ENCODE measurements at places on chromosomes 1 and 21.

DNA sequence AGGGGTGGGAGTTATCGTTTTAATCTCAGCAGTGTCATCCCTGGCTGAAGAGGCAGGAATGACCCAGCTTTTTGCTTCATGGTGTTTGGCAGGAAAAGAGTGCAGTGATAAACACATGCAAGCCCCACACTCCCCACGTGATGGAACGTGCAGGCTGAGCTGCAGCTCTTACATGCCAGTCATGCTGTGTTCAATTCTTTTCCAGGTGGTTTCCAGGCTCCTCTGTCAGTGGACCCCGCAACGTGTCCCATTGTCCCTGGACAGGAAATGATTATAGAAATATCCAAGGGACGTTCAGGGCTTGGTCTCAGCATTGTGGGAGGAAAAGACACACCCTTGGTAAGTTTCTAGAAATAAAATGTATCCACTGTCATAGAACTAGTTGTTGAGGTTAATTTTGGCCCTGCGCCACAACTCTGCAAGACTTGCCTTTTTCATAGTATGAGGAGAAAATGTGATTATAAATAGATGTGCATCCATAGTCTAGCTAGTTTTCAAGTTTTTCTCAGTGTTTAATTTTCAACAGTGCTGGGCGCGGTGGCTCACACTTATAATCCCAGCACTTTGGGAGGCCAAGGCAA lies 110.2 kb upstream of the L1TD1 start:
- no peak for DNase-seq

GRCh38 chr1:19438516-19439195 lies 46.7 kb downstream of the CAPZB start:
- DNase-seq, result no peak

DNA sequence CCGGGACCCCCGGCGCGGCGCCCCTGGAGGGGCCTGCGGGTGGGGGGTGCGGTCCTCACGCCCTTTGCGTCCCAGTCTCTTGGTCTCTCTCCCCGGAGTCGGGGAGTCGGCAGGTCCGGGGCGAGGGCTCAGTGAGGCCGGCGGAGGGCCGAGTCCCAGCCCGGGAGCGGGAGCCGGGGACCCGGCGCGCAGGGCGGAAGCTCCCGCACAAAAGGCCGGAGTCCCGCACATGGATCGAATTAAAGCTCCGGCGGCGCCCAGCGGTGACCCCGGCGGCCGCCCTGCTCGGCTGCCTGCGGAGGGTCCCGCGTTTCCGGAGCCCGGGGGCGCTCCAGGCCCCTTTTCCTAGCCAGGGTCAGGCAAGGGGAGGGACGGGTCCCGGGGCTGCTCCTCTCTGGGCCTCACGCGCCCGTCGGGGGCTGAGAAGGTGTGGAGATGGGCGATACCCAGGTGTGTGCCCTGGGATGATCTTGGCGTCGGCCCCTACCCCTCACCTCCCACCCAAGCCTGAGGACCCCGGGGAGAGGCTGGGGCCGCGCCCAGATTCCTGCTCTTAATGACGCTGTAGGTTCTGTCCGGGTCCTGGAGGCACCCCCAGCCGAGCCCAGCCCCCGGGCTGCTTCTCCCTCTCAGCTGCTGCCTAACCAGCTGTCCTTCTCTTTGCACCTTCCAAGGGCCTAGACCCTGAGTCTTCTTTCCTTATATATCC lies 512 bp downstream of the FBLIM1 start:
- no peak for DNase-seq

- no peak for DNase-seq
Observed at GRCh38 chr21:46213620-46214286, 14.8 kb downstream of the LSS start.

DNA sequence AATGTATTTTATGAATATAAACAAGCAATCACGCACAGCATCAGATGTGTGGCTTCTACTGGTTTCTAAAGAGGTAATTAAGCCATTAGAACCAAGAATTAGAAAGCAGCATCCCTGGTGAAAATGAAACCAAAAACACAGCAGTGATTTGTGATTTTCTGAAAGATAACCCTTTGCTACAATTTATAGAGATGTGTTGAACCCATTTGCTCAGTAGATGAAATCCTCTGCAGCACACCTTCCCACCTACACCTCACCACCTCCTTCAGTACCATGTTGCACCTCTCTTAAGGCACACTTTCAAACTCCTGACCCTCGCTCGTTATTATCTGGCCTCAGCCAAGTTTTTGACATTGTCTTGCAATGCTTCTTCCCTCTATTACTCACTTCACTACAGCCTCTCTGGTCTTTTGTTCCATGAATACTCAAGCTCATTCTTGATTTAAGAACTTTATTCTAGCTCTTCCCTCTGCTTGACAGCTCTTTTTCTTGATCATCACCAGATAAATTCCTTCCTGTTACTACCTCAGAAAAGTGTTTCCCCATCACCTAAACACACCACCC lies 38.6 kb downstream of the NSL1 start:
- DNase-seq, result no peak

DNA sequence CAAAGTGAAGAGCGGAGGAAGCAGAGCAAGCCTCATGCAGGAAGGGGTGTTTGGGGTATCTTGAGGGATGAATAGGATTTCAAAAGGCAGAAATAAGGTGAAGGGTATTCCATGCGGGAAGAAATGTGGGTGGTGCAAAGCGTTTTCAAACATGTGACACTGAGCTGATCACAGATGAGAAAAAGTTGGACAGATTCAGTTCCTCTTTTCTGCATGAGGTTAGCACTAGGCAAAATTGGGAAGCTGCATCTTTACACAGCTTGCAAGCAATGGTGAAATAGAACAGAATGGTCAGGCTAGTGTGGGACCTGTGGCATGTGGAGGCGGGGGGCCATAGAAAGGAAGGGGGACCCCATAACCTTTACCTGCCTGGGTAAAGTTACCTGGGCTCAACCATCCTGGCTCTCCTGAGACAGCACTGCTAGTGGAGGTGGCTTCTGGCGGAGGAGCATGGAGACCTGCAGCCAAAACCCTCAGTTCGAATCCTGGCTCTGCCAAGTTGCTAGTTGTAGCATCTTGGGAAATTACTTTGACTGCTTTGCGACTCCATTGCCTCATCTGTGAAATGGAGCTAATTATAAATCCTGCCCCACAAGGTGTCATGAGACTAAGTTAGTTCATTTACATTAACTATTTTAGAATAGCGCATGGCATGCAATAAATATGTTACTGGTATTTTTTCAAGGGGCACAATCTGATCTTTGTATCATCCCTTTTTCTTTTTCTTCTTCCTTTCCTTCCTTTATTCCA lies 16.4 kb downstream of the KCNA10 start:
- no peak for DNase-seq

GRCh38 chr1:204574865-204575163 lies 58.6 kb downstream of the MDM4 start:
- DNase-seq, result no peak

- no peak for DNase-seq
Observed at GRCh38 chr1:10108134-10108663, 75.4 kb downstream of the UBE4B start.

GRCh38 chr21:44858791-44859190 lies 14.7 kb downstream of the PTTG1IP start:
- DNase-seq, result no peak

DNA sequence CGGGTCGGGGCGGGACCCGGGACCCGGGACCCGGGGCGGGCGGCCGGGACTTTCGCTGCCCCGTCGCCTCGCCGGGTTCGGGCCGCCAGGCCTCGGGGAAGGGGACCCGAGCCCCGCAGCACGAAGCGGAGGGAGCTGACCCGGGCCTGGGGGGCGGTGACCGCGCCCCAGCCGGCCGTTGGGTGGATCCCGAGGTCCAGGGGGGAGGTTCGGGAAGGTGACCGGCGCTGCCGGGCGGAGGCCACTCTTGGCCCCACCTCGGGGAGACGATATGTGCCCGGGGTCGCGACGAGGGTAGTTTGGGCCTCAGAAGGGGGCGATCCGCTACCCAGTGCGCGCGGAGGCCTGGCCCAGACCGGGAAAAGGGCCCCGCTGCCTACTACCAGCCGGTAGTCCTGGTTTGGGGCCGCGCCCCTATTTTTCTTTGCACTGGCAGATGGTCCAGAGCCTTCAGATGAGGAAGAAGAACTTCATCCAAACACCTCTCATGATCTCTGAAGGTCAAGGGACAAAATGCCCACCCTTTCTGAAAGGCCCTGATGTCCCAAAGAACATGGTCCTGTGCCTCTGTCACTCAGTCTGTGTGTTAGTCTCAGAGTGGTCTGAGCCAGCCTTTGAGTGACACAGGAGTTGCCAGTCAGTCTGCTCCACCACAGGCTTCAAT lies 766 bp downstream of the AGO4 start:
- DNase-seq, result peak; percentile 17

DNA sequence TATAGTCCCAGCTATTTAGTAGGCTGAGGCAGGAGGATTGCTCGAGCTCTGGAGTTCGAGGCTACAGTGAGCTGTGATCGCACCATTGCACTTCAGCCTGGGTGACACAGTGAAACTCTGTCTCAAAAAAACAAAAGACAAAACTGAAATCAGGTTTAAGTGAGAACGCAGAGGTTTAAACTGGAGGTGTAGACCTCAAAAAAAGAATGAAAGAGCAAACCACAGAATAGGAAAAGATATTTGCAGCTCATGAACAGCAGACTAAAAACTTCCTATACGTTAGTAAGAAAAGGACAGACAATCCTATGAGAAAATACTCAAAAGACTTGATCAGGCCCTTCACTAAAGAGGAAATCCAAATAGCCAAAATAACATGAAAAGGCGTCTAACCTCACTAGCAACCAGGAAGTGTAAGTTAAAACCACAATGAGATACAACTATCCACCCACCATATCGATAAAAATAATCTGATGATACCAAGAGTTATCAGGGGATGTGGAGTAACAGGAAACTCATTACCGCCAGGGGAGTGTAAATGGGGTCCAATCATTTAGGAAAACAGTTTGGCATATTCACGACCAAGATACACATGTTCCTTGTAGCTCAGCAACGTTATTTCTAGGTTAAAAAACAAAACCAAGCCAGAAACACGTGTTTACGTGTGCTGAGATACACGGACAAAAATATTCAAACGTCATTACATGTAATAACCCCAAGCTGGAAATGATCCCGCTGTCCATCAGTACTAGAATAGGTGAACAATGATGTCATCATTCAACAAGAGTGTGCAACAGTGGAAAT lies 9.8 kb downstream of the TNFRSF9 start:
- no peak for DNase-seq

DNA sequence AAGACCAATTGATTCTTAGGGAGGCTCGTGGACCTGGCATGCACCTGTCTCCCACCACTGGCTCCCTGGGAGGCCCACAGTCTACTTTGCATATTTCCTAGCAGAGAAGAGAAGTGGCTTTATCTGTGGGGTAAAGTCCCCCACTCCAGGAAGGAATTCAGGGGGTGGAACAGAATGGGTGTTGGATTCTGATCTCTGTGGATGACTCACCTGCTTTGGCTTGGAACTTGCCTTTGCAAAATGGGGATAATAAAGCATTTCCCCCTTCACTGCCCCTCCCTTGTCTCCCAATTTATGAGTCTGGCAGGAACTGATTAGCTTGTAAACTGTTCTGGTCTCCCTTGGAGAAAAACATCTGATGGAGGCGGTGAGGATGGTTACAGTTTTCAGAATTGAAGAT lies 21.2 kb upstream of the OTUD3 start:
- no peak for DNase-seq

- peak; percentile 55 for DNase-seq
Observed at GRCh38 chr1:224430511-224431113, 4.0 kb downstream of the WDR26 start.

DNA sequence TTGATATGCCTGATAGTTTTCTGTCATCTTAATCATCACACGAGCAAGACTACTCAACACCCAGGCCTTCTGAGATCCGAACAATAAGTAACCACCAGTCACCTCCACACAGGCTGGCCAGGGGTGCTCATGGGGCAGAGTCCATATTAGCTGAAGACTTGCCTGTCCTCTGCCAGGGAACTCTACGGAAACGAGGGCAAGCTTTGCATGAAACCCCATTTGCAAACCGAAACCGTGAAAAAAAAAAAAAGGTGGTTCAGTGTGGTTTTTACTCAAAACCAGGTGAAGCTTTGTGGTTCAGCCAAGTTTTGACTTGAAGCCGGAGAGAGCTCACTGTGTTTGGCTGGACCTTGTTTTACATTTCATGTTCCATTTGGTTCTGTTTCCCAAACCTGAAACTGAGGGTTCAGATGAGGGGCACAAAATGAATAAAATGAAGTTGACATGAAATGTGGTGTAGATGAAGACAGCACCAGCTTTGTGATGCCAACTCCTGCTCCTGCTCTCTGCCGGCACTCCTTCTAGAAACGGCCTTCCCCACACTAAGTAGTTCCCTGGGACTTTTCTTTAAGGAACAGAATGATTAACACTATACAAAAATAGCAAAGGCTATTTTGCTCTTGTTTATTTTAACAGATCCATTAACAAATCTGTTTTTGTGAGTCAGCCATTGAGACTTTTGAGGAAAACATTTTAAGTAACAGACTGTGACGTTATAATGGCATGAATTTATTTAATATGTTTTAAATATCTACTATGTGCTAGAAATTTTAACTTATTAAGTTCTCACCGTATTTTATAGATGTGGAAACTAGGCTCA lies 74.7 kb downstream of the RUNX1 start:
- DNase-seq, result peak; percentile 46

DNA sequence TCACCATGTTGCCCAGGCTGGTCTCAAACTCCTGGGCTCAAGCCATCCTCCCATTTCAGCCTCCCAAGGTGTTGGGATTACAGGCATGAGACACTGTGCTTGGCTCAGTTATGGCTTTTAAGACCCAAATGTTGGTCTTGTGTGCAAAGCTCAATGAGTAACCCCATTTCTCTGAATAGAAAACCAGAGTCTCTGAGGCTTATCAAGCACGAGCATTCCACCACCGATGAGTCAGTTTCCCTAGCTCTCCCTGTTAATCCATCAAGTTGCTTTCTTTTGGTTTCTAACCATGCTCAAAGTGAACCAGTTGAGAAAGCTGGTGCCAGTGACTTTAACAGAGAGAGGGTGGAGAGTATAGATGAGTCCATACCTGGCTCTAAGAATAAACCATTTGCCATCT lies 350.9 kb upstream of the ADGRL2 start:
- no peak for DNase-seq

- DNase-seq, result peak; percentile 46
Observed at GRCh38 chr1:203342192-203342940, 8.6 kb downstream of the FMOD start.

GRCh38 chr1:25954282-25954938 lies 43.5 kb downstream of the PAFAH2 start:
- DNase-seq, result no peak

Measured in HepG2 (cell line).